ENCODE measurements at places on chromosomes 3 and 15. TPM values are rescaled to one million over a fixed set of nuclear protein-coding genes. Genes with fewer than 3 reads are reported as not detected.

The CP gene
- 0.07 TPM for polyA plus RNA-seq

The ZIC1 gene
- polyA plus RNA-seq = 19.5 TPM

The AGTR1 gene
- polyA plus RNA-seq = 1.1 TPM

The CPLX3 gene
- not detected for polyA plus RNA-seq

The TAMM41 gene
- polyA plus RNA-seq = 12.0 TPM

The PIGZ gene
- 7.0 TPM for polyA plus RNA-seq

The SLC24A5 gene
- polyA plus RNA-seq = not detected

The CLEC3B gene
- 22.3 TPM for polyA plus RNA-seq

The SAMMSON gene
- not detected for polyA plus RNA-seq

The GOLGA8K gene
- polyA plus RNA-seq = not detected

The SCAMP5 gene
- 3.6 TPM for polyA plus RNA-seq

The TMC3 gene
- polyA plus RNA-seq = not detected

The APBA2 gene
- polyA plus RNA-seq = 8.5 TPM

The HRG gene
- polyA plus RNA-seq = not detected

All from BJ (cell line).